Left colon (tissue), 2 donors: ENCODE measurements at places on chromosomes 3 and 15.

DNA sequence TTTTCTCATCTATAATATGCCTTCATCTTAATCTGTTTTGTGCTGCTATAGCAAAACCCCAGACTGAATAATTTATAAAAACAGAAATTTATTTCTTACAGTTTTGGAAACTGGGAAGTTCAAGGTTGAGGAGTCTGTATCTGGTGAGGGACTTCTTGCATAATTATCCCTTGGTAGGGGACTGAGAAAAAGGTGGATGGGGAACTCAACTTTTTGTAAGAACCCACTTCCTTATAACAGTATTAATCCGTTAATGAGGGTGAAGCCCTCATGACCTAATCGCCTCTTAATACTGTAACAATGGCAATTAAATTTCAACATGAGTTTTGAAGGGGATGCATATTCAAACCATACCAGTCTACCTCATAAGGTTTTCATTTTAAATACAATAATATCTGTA lies 17.4 kb upstream of the MYH15 start:
- no peak for DNase-seq

GRCh38 chr15:93110502-93111040 lies 21.6 kb upstream of the RGMA start:
- DNase-seq = no peak

DNA sequence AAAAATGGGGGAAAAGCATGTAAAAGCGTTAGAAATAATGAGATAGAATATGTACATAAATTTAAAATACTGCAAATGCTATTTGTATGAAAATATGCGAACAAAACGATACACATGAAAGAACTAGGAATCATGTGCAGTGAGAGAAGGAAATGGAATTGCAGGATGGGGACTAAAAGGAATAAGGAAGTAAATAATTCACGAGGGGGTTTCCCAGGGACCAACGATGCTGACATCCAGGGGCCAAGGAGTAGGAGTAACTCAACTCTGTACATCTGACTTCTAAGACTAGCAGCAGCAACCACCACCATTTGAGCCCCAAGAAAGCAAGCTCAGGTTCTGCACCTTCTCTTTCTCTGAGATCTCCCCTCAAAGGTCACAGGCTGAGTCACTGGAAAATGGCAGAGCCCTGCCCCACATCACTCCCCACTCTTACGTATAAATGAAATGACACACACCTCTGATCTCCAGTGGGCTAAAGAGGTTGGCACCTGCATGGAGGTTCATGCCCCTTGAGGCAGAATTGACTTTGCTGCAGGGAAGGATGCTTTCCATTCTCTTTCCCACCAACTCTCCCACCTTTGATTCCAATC lies 100.0 kb upstream of the DLG1 start:
- no peak for DNase-seq

DNA sequence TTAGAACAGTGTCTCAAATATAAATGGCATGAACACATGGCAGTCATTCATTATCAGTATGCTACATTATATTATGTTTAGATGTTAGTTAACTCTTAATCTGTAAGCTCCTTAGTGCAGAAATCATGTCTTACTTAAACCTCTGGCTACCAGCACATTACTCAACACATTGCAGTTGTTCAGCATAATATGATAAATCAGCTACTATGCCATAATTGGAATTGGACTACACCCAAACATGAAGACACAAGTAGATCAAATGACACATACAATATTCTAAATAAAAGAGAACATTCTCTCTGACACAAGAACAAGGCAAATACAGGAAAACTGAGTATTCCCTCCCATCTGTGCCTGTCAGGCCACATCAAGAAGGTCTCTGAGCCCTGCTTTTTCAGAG lies 116.1 kb downstream of the PCCB start:
- DNase-seq = no peak

DNA sequence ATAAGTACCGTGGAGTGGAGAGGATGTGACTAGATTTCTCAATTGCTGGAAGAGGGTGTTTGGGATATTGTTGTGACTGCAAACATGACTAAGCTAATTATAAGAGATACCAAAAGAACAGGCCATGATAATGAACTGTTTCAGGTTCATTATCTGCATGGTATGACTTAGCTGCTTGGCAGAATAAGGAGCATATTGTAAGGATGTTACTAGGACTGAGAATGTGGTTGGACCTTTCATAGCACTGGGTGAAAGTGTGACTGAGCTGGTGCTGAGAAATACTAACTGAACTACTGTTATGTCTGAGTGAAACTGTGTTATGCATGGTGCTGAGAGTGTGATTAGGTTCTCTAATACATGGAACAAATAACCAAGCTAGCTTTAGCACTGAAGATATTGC lies 11.0 kb downstream of the SCN10A start:
- no peak for DNase-seq

- DNase-seq = no peak
These were observed 84.0 kb upstream of the TRA2B start for GRCh38 chr3:186021673-186022362.

DNA sequence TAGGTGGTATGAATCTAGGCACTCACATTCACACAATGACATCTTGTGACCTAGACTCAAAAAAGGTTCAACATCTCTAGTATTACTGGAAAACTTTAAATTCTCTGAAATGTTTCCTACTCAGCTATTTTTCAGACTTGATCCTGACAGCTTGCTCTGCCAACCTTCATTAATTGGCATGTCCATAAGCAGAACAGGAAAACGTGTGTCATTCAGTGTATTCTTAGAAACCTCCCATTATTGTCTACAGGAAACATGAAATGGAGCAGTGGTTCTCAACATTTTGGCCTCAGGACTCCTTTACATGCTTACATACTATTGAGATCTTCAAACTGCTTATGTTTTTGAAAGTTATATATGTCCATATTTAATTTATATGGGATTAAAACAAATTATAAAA lies 363.2 kb downstream of the NAALADL2 start:
- no peak for DNase-seq

GRCh38 chr3:129543999-129544398 lies 1.0 kb downstream of the H1-8 start:
- DNase-seq = no peak

GRCh38 chr3:99419116-99419515 lies 219.3 kb upstream of the COL8A1 start:
- DNase-seq = no peak

GRCh38 chr3:163315786-163316185 lies 1762.5 kb downstream of the SI start:
- DNase-seq = no peak

DNA sequence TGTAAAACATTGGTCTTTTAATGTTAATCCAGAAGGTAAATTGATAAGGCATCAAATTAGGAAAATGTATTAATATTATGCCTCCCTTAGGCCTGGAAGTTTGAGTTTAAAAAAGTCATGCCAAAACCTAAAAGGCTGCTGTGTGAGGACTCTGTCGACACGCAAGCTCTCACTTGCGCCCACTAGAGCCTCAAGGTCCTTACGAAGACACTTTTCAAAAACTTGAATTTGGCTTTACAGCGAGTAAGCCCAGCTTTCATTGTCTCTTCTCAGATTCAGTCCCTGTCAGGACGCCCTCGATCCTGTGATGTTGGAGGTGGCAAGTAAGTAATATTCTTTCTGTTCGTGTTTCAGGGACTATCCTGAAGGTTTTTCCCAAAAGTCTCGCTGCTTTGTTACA lies 89.7 kb downstream of the CRTC3 start:
- no peak for DNase-seq

GRCh38 chr3:54964081-54964480 lies 36.2 kb upstream of the LRTM1 start:
- no peak for DNase-seq

DNA sequence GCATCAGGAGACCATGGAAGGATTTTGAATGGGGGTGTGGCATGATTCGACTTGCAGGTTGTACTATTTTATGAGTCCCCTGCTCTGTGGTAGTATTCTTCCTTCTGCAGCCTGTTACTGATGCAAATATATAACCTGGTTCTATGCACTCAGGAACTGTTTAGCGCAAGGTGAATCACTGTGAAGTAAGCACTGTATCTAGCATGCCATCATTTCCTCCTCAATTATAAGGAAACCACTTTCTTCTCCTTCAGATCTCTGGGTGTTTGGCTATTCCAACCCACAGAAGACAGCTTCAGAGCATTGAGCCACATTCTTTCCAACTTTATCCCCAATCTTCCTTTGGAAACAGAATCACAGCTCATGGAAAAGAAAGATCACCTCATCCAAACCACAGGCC lies 176.7 kb downstream of the DIPK2A start:
- no peak for DNase-seq

GRCh38 chr3:52857133-52857532 lies 22.3 kb upstream of the MUSTN1 start:
- DNase-seq = no peak

DNA sequence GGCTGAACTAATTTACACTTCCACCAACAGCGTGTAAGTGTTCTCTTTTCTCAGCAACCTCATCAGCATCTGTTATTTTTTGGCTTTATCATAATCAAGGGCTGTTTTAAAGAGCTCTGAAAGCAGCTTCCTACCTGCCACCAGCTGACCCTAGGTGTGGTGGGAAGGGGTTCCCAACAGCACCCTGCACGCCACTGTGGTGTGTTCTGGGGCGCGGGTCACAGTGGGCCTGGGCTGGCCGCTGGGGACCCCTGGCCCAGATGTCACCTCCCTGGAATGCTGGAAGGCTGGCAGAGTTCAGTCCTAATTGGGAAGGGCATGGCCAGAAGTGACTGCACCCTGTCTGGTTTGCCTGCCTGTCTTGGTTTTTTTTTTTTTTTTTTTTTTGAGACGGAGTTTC lies 82.2 kb downstream of the ASB7 start:
- DNase-seq = no peak
